ENCODE measurements at places on chromosomes 7 and 10. TPM values are rescaled to one million over a fixed set of nuclear protein-coding genes. Genes with fewer than 3 reads are reported as not detected.

- DNase-seq, result no peak
Measured at GRCh38 chr7:18927134-18927533, 190.3 kb downstream of the TWIST1 start.

The ITIH5 gene
- 140 TPM for total RNA-seq

The GPR158 gene
- total RNA-seq, result 0.32 TPM

The CPA1 gene
- total RNA-seq, result 2.0 TPM

DNA sequence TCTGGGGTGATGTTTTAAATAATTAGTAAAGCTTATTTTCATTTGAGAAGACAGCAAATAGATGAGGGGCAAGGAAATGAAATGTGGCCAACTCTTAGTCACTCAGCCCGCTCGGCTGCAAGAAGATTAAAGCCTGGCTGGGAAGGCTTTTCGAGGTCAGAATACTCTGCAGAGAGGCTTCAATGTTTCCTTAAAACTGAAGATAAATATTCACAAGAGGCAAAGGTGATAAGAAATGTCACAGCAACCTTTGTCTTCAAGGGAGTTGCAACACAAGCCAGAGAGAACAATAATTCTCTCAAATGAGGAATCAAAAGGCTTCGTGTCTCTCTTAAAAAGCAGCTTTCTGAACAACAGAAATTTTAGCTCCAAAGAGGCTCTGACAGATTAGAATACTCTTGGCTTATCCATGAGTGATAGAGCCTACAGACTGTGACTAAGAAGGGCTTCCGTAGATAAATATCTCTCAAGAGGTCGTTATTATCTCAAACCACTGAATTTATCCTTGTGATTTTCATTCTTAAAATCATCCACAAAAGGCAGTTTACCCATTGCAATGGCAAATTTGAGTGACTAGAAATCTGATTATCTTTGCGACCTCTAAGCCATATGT, 92.5 kb downstream of the KLF6 start:
- no peak for DNase-seq

GRCh38 chr10:80684259-80684658, 146.6 kb downstream of the SH2D4B start:
- no peak for DNase-seq

DNA sequence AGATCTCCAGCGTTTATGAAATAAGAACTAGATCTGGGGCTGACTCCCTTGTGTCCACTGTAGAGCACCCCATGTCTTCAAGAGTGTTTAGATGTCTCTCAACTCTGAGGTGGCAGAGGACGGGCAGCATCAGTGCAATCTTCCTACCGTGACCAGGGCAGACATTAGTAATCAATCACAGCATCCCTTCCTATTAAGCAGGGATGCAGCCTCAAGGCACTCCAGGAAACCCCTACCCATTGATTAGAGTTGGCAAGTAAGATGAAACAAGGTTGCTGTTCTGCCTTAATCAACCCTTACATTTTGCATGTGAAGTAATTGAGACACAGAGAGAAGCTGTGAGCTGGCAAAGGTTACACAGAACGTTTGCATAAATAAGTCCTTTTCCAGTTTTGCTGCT, 283.7 kb upstream of the ZMIZ1 start:
- DNase-seq, result no peak

DNA sequence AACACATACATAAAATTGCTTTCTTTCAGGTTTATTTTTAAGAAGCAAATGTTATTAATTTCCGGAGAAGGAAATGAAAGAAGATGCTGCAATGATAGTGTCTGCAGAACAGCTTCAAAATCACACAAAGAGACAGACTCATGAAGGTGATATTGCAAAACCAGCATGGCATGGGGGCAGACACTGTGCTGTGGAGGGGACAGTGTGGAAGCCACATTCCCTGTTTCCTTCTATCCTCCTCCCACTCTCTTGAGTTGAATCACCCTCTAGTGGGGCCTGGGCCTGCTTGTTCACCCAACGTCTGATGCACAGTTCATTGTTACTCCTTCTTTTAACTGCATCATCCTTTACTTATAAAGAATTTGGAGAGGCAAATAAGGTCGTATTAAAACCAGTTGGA, 104.0 kb upstream of the INSIG1 start:
- DNase-seq, result no peak

- DNase-seq, result no peak
Measured at GRCh38 chr7:18361756-18362155, 133.8 kb upstream of the HDAC9 start.

- no peak for DNase-seq
Measured at GRCh38 chr10:35639728-35640401, 2.2 kb downstream of the FZD8 start.

- no peak for DNase-seq
Measured at GRCh38 chr10:28533186-28533564, 257 bp downstream of the WAC start.

GRCh38 chr10:1461016-1461415, 276.3 kb downstream of the ADARB2 start:
- no peak for DNase-seq

DNA sequence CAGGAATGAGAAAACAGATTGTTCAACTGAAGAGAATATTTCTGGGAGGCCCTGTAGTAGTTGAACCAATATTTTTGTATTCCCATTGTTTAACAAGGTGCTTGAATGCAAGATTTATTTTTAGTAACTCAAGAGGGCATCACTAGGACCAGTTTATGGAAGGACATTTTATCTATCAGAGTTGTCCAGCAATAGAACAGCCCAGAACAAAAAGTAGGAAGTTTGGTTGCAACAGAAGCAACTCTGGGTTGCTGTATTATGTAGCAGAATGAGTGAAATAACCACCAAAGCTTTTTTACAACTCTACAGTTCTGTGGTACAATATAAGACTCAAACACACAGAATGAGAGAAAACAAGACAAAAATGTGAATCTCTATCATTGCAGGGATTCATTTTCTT, 34.7 kb downstream of the CPED1 start:
- no peak for DNase-seq

The ADAMTS14 gene
- total RNA-seq, result 0.19 TPM

DNA sequence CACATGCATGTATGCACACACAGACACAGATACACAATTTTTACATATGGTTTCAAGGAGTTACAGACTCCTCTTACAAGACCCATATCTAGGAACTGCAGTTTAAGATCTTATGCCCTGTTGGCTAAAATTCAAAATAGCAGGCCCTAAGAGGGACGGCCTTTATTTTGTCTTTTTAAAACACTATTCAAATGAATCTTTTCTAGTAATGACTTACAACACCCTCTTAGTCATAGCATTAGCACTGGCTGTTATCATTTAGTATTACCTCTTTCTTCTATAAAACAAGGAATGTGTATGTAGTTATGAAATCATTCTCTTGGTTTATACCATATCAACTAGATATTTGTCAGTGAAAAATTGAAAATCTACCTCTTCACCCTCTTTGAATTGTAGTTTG, 15.3 kb downstream of the PAPSS2 start:
- DNase-seq, result no peak

DNA sequence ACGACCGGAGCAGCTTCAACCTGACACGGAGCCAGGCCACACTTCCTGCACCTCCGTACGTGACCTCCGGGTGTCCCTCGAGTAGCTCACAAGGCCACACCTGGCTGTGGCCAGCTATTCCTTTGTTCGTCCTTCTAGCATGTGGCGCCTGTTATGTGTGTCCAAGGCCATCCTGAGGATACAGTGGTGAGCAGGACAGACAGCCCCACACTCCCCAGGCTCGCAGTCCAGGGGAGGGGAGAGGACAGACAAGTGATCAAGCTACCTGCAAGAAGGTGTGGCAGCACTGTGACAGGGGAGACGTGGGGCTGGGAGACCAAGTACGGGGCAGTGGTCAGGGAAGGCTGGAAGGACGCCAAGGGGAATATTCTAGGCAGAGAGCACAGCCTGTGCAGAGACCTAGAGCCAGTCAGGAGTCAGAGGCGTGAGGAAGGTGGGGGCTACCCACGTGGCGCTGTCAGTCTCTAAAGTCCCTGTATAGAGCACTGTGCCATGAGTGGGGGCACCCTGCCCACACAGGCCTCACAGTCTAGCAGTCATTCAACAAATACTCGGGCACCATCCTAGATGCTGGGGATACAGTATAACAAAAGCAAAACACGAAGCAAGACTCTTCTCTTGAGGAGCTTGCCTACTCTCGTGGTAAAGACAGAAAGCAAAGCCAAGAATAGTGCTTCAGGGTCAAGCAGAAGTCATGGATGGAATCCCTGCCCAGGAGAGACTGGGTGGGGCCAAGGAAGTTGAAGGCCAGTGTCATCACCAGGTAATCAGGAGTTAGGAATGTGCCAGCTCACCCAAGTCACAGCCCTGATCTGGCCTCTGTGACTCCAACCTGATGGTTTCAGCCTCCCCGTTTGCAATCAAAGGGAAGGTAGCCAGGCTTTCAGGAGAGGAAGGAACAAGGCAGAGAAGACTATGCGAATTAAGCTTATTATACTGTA, 58.6 kb downstream of the PROSER2 start:
- DNase-seq, result no peak

GRCh38 chr10:116554628-116555027, 8.9 kb downstream of the PNLIP start:
- DNase-seq, result no peak

Data from omental fat pad (tissue), 4 donors.